ENCODE measurements at places on chromosomes 5 and 9.
A peak's percentile ranks its signal among the peaks of the same experiment; 100 is the strongest.

DNA sequence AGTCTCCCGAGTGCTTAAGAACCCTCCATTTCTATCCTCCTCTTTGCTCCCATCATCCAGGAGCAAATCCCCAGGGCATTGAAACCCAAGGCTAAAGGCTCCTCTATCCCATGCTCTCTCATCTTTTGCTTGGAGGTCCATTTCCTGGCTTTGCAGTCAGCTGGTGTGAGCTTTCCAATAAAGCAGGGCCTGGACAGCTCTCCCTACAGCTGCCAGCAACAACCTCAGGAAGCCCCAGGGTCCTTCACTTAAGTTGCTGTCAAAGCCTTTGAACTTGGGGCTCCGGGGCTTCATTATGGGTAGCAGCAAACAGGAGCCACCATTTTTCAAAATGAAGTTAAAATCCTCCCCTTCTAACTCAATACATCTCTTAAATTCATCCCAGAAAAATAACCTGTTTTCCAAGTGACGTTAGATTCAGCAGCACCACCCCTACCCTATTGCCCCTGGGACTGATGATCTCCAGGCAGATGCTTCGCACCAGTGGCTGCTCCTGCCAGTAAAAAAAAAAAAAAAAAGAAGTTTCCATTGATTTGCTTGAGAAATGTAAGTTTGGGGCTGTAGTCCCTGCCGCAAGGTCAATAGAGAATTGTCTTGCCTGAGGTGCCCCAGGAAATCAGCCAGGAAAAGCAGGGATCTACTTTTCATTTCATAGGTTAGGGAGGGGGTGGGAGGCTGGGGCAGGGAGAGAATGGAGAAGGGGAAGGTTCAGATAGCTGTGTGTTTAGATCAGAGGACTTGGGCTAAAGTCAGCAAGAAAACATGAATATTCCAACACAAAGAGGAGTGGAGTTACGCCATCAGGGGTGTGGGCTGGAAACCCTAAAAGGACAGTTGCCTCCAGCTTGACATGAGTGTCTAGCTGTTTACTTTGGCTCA lies 83.8 kb upstream of the IL6ST start:
- no peak for DNase-seq

DNA sequence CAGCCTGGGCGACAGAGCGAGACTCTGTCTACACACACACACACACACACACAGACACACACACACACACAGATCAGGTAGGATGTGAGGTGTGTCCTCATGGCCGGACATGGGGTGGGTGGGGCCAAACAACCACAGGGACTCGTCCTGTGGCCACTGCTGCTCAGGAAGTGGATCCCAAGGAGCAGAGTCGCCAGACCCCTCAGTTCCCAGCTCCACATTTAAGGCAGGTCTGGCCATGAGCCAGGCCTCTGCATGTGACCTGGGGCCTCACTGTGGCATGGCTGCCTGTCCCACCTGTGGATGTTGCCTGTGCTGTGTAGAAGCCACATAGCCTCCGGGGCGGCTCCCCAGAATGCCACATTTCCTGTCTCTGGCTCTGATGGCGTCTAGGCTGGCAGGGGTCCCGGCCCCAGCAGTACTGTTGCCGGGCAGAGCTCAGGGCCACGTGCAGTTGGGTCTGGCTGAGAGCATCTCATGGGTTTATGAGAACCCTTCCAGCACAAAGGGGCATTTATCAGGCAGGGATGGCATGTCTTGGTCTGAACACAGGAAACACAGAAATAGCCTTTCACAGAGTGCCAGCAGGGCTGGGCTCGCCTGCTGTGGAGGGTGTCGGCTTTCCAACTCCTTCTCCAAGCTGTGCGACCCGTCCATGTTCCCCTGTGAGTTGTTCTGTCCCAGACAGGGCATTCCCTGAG lies 9.9 kb upstream of the NINJ1 start:
- no peak for DNase-seq

DNA sequence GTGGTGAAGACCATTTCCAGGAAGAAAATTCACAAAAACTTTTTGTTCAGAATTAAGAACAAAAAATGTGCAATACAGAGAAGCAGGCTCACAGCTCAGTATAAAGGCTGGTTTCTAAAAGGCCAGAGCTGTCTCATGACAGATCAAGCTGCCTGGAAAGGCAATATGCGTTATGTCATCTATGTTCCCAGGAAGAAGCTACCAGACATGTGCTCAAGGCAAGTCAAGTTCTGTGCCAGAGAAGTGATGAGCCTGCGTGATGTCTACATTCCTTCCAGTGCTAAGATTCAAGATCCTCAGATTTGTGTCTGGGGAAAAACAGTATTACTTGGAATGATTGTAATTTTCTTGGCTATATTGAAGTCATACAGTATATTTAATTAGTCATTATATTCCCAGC lies 104.3 kb downstream of the PDE4D start:
- no peak for DNase-seq

DNA sequence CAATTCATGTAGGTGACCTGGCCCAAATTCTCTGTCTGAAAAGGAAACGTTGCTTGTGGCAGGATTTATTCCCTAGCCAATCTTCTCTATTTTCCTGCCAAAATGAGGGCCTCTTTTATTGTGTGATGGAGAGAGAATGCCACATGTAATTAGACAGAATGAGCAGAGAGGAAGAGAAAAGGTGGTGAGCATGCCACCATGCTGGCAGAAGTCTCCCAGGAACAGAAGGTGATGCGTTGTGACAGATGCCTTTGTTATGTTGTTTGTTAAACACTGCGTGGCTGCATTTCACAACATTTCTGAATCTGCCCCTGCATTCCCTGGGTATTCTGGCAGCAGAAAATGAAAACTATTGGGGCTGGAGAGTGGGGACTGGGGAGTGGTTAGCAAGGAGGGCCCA lies 577.6 kb downstream of the TLR4 start:
- DNase-seq: no peak

DNA sequence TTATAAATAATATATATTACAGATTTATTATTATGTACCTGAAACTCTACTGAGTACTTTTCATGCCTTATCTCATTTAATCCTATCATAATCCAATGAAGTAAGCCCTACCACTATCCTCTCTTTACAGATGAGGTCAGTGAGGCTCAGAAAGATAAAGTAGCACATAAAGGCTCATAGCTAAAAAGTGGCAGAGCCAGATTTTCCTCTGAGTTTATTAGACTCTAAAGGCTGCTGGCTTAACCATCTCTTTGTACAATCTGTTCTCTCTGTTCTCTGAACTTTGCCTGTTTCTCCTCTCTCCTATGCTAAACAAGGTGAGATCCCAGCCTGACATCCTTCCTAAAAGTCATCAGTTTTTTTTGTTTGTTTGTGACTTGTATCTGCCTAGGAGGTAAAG lies 311.2 kb downstream of the KCTD16 start:
- no peak for DNase-seq

DNA sequence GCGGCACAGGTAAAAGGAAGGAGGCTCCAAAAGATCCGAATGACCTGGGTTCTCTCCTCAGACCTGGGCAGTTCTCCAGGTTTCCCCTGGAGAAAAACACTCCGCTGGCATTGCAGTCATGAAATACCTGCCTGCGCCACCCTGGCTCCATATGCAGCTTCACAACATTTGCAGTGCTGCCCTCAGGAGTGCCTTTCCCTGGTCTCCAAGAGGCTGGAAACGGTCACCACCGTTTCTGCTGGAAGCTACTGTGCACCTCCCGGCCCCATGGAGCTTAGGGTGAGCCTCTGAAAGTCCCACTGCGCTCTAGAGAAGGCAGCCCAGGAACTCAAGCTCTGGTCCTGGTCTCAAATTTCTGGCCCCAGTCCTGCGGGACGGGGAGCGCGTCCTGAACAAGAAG lies 670 bp downstream of the UGT3A1 start:
- no peak for DNase-seq

DNA sequence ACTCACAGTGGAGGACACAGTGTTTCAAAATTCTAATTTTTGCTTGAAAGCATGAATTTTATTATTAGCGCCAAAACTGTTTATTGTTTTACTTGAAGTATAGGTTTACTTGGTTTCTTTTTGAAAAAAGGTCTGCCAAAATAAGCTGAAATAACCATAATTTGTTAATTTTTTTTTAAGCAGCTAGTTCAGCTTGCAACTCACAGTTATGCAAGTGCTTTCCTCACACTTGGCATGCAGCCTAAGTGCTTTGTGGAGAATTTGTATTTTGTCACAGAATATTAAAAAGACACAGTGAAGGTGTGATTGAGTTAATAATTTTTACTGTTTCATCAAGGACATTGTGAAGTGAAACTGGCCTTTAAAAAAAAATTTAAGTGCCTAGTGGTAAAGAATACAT lies 21.6 kb downstream of the PBX3 start:
- no peak for DNase-seq

GRCh38 chr5:174607916-174608315 lies 116.5 kb upstream of the MSX2 start:
- DNase-seq: no peak

- DNase-seq: peak; percentile 75
Measured at GRCh38 chr9:127214421-127215267, 49.9 kb upstream of the GARNL3 start.

DNA sequence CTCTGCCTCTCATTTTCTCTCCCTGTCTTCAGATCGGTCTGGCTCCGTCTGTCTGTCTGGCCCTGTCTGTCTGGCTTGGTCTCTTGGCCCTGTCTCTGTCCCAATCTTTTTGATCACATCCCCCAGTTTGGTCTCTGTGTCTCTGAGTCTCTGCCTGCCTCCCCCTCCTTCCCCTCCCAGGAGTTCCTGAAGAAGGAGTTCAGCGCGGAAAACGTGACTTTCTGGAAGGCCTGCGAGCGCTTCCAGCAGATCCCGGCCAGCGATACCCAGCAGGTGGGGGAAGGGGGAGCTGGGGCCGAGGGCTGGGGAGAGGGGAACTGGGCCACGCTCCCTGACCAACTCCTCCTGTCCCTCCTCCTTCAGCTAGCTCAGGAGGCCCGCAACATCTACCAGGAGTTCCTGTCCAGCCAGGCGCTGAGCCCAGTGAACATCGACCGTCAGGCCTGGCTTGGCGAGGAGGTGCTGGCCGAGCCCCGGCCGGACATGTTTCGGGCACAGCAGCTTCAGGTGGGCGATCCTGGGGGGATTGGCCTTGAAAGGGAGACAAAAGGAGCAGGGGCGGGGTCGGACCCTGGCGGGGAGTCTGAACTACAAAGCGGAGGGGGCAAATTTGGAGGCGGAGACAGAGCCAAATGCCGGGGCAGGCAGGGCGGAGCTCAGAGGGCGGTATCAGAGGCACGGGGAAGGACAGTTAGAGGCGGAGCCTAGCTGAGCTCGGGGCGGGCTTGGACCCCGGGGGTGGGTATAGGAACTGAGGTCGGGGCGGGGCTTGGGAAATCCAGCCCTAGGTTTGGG lies 9.0 kb downstream of the RGS14 start:
- DNase-seq: no peak

DNA sequence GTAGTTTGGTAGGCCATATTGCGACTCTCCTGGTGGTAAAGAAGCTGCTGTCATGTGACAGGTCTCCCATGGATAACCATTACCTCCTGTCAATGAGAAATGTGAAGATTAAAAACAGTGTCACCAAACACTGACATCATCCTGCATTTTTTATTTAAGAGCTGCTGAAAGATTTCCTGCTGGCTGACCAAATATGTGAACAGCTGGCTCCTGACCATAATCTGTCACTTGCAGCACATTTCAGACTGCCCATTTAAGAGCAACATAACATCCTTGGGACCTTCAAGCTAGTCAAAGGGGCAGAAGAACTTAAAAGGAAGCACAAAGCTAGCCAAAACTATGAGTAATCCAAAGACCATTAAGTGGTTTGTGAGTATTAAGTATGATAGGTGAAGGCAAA lies 288.0 kb downstream of the IZUMO3 start:
- no peak for DNase-seq

- peak; percentile 10 for DNase-seq
Measured at GRCh38 chr5:151267491-151268260, 14.7 kb downstream of the GM2A start.

GRCh38 chr9:90880066-90880465 lies 78.4 kb downstream of the SYK start:
- no peak for DNase-seq

GRCh38 chr5:109506556-109506955 lies 96.8 kb upstream of the PJA2 start:
- DNase-seq: no peak

DNA sequence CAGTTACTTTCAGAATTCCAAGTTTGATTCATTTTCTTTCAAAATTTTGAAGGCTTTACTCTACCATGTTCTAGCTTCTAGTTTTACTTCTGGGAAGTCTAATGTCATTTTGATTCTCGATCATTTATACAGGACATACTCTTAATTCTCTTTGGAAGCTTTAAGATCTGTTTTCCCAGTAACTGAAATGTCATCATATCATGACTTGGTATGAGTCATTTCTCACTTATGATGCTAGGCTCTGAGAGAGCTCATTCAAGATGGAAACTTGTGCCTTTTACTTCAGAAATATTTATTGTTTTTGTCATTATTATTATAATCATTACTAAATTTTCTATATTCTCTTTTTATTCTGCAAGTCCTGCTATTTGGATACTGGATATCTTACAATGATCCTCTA lies 222.3 kb downstream of the PARP8 start:
- DNase-seq: no peak

DNA sequence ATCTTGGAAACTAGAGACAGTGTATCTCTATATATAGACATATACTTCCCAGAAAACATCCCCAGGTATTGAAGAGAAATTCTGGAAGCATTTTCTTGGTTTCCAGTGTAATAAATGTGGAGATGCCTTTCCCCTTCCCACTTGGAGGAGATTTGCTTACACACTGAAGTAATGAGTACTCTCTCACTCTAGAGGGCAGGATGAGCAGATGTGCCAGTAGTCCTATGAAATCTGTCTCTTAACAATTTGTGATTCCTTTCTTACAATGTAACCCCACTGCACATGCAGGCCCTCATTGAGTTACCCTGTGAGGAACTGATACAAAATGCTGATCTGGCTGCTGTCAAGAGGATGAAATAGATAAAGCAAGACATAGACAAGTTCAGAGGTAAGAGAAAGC lies 567.2 kb downstream of the SLCO4C1 start:
- DNase-seq: no peak

DNA sequence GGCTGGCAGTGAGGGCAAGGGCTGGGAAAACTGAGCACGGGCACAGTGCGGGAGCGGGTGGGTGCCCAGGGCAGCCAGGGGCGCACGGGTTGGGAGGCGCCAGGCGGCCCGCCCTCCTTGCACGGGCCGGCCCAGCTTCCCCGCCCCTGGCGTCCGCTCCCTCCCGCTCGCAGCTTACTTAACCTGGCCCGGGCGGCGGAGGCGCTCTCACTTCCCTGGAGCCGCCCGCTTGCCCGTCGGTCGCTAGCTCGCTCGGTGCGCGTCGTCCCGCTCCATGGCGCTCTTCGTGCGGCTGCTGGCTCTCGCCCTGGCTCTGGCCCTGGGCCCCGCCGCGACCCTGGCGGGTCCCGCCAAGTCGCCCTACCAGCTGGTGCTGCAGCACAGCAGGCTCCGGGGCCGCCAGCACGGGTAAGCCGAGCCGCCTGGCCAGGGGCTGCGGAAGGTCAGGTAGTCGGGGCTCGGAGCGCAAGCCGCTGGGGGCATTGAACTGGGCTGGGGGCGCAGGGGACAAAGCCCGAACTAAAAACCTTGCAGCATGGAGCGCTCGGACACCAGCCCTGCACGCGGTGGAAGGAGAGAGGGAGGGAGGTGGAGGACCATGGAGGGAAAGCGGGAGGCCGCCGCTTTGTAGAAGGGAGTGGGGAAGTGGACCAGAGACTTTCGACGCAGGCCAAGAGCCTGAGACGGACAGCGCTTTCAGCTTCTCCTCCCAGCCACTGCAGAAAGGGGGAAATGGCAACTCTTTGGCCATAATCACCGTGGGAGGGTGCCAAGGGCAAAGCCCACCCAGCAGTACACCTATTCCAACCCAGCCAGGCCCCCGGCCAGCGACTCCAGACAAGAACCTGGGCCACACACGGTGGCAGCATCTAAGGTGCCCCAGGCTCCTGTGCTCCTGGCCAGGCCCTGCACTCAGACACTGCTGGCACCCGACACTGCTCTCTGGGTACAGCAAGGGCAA lies at the start of gene TGFBI:
TSS of gene TGFBI (plus strand) at position 207 of the 961 bp plus-strand sequence. CDS start at position 275, 68 bp downstream.
- peak; percentile 55 for DNase-seq
